HT-29 (cell line): ENCODE measurements at places on chromosomes 6 and 20. TPM values are rescaled to one million over a fixed set of nuclear protein-coding genes. Genes with fewer than 3 reads are reported as not detected.

The TUBB2B gene
- total RNA-seq, result 1.7 and 2.5 TPM in 2 replicates

The MARCKS gene
- 49.6 and 53.1 TPM in 2 replicates for total RNA-seq

The ADTRP gene
- total RNA-seq, result 0.13 and 0.83 TPM in 2 replicates

The MAP1LC3A gene
- total RNA-seq, result 9.3 and 12.6 TPM in 2 replicates

The PNLDC1 gene
- not detected in 2 replicates for total RNA-seq

The ZNFX1 gene
- total RNA-seq, result 26.3 and 30.5 TPM in 2 replicates

The GRM1 gene
- not detected in 2 replicates for total RNA-seq

The PHACTR1 gene
- not detected in 2 replicates for total RNA-seq

The DIDO1 gene
- 72.0 and 78.5 TPM in 2 replicates for total RNA-seq

The ZKSCAN3 gene
- 0.53 and 0.60 TPM in 2 replicates for total RNA-seq

The ZNF165 gene
- total RNA-seq, result 4.4 and 5.2 TPM in 2 replicates

The UST gene
- total RNA-seq, result 3.1 and 3.7 TPM in 2 replicates

The GLO1 gene
- 65.1 and 65.2 TPM in 2 replicates for total RNA-seq

The LY6G5C gene
- total RNA-seq, result 0.76 and 2.1 TPM in 2 replicates

The HLA-DQB2 gene
- not detected in 2 replicates for total RNA-seq

The BTN1A1 gene
- total RNA-seq, result not detected in 2 replicates

The BACH2 gene
- total RNA-seq, result not detected in 2 replicates

The ADAM33 gene
- total RNA-seq, result not detected in 2 replicates

The AGER gene
- 3.0 and 4.9 TPM in 2 replicates for total RNA-seq

The TIAM2 gene
- 1.3 and 2.0 TPM in 2 replicates for total RNA-seq

The THBS2 gene
- not detected in 2 replicates for total RNA-seq

The SLC35F1 gene
- total RNA-seq, result not detected in 2 replicates

The ENPP3 gene
- total RNA-seq, result not detected in 2 replicates

The BMP6 gene
- total RNA-seq, result not detected in 2 replicates

The PARD6B gene
- total RNA-seq, result 23.7 and 29.9 TPM in 2 replicates

The PDYN gene
- total RNA-seq, result not detected in 2 replicates

The RHAG gene
- not detected in 2 replicates for total RNA-seq

The CST4 gene
- total RNA-seq, result 0.25 TPM in 1 of 2 replicates, not detected in the other

The HLA-DRB5 gene
- not detected in 2 replicates for total RNA-seq

The KCNK15 gene
- not detected in 2 replicates for total RNA-seq

The NMBR gene
- total RNA-seq, result not detected in 2 replicates

The VARS1 gene
- total RNA-seq, result 128 and 138 TPM in 2 replicates

The KIAA0408 gene
- total RNA-seq, result not detected in 2 replicates

The COL20A1 gene
- 0.08 and 0.33 TPM in 2 replicates for total RNA-seq

The SLC17A3 gene
- total RNA-seq, result not detected in 2 replicates

The LHFPL5 gene
- 0.16 and 0.58 TPM in 2 replicates for total RNA-seq

The ATP6V1G2 gene
- total RNA-seq, result not detected in 2 replicates

The TULP1 gene
- 0.48 TPM in 1 of 2 replicates, not detected in the other for total RNA-seq

The METTL24 gene
- total RNA-seq, result not detected in 2 replicates

The VTA1 gene
- total RNA-seq, result 24.7 and 27.6 TPM in 2 replicates

The CCND3 gene
- 70.5 and 79.7 TPM in 2 replicates for total RNA-seq

The TCP11 gene
- not detected in 2 replicates for total RNA-seq

The TDRD6 gene
- not detected in 2 replicates for total RNA-seq
